ENCODE measurements at places on chromosomes 16 and 17.

- no peak for DNase-seq
These were observed 157.6 kb upstream of the GSE1 start for GRCh38 chr16:85455534-85455933.

- peak; percentile 93 for DNase-seq
These were observed at the start of gene TTLL6 for GRCh38 chr17:48816774-48817590. TTLL6 (minus strand) TSS chr17:48817229; CDS start chr17:48817072, 157 bp downstream.

DNA sequence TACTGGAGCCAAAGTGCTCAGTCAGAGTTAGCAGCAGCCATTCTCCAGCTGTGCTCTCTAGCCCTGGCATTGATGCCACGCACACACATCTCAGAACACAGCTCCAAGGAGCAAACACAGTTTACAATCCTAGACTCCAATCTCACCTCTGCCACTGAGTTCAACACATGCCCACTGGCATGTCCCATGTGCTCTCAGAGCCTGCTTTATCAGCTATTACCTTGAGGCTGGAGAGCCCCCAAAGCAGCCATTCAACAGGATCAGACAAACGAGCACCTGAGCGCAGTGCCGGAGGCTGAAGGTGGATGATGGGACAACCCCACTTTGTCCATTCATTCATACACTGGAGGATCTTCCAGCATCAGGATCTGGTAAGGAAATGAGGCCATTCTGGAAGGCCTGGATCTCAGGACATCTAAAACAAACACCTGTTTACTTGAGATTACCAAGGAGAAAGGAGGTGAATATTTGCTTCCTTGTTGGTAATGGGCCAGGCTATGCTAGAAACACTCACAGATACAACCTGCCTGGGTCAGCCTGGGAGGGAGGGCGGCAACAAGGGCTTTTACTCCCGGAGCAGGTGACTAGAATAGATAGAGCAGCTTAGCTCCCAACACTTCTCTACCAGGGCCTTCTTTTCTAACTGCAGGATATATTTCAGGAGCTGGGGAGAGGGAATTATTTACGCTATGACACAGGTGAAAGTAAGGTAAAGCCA is 25.4 kb downstream of the RANBP10 start:
- DNase-seq: no peak

DNA sequence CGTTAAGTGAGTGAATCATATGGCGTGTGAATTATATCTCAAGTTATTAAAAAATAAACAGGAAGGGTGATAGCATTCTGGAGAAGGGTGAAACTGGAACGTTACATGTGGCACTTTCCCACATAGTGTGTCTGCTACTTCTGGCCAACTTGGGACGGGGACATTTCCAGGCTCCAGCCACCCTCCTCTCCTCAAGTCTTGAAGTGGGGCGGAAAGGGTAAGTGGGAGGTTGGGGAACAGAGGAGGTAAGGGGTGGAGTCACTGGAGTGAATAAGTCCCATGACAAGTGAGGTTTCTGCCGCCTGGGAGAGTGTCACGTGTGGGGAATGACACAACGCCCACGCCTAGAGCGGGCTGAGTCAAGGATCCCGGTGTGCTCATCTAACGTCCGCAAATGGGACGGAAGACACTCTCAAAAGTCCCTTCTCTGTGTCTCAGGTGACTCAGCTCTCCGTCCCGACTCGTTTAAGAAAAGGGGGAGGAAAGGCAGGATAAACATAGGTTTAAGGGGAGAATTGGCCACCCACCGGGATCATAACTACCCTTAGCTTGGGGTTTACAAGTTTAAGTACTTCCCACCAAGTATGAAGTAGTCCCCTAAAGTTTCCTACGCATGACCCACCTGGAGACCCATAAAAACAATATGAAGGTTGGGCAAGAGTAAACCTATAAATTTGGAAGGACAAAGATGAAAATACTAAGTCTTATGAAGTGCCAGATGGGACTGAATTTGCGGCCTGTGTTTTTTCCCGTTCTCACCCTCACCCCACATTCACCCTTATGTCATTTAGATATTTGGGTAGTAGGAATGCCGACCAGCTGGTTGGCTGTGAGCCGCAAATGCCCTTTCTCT is 1.2 kb upstream of the SPAG9 start:
- peak; percentile 54 for DNase-seq

DNA sequence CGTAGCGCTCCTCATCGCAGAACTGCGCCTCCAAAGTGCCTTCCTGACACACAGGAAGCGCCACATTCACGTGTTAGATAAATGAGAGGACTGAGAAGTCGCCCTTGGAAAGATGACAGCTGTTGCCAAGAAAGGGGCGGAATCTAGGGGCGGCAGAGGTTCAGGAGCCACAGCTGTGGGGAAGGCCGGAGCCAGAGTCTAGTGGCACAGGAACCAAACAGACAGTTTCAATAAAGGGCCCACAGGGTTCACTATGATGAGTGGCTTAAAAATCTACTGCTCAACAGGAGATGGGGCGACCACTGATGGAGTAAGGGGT is 4.7 kb downstream of the FLCN start:
- DNase-seq: no peak

GRCh38 chr16:24769806-24770205 is 40.4 kb downstream of the TNRC6A start:
- no peak for DNase-seq

DNA sequence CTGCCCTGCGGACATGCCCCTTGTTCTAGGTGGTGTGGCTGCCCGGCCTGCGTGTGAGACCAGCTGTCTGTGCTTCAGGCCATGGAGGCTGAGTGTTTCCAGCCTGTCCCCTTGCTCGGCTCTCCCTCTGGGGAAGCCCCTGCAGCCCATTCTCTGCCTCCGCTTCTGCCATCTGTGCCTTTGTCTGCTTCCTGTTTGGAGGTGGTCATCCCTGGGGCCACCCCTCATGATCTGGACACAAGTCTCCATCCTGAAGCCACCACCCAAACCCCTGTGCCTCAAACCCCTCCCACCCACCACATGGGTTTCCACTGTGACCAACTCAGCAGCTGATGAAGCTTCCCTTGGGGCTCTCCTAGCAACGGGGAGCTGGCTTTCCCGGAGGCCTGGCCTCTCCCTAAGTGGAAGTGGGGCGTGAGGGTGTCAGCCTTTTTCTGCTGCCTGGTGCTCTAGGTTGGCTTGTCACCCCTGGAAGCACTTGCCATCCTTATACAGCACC is 184.9 kb downstream of the SEC14L1 start:
- no peak for DNase-seq

GRCh38 chr16:15672514-15673167 is 22.6 kb downstream of the NDE1 start:
- DNase-seq: peak; percentile 72

DNA sequence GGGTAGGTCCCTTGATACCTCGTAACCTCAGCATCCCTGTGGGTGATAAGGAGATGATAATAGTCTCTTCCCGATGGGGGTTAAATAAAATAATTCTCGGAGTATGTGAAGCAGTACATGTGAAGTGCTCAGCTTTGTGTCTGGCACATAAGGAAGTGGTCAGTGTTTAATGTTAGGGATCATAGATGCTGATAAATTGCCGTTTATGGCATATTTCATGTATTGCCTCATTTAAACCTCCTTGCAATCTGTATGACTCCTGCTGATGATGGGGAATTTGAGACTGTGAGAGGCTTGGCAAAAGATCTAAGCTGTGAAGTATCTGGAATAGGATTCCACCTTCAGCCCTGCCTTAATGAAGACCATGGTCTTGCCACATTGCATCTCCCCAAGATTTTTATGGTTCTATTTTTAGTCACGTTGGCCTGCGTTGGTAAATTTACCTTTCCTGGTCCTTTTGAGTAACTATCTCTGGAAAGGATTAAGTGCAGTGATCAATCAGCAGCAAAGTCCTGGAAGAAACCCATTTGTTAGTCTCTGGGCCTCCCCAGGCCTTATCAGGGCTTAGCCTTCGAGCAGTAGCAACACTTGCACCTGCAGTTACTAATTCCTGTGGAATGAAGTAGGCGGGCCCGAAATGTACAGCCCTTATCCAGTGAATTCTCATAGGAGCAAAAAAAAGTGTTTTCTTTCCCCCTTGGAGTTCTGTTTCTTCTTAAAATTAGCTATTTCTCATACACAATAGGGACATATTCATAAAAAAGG is 144.9 kb downstream of the WWOX start:
- DNase-seq: no peak

DNA sequence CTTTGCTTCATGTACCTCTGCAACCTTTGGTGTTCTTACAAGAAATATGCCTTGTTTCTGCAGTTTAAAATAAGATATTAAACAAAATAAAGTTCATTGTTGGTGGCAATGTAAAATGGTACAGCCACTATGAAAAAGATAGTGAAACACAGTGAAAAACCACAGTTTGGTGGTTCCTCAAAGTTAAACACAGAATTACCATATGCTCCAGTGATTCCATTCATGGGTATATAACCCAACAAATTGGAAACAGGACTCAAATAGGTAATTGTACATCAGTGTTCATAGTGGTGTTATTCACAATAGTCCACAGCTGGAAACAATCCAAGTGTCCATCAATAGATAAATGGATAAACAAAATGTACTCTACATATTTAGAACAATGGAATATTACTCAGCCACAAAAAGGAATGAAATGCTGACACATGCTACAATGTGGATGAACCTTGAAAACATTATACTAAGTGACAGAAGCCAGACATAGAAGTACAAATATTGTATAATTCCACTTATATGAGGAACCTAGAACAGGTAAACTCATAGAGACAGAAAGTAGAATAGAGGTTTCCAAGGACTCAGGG is 49.2 kb downstream of the CUEDC1 start:
- no peak for DNase-seq

DNA sequence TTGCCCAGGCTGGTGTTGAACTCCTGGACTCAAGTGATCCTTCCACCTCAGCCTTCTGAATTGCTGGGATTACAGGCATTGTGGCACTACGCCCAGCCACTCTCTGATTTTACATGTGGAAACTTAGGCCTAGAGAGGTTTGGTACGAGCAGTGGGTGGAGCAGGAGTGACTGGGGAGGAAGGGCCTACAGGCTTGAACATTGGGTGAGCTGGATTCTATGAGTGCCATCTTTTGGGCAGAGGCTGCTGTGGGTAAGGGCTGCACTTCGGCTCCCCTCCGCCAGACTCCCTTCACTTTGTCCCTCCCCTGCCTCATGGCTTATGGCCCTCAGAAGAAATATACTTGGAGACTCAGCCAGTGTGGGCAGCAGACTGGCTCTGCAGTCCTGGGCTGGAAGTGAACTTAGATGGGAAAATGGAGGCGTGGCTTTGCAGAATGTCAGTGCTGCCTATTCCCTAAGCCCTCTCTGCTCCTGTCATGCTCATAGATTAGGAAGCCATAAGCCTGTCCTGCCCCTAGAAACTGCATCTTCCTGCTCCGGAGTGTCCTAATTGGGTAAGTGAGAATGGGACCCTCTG is 9.5 kb upstream of the MRC2 start:
- no peak for DNase-seq

GRCh38 chr16:59341368-59341767 is 607.3 kb upstream of the GOT2 start:
- DNase-seq: no peak

- DNase-seq: no peak
These were observed 540 bp downstream of the MFSD11 start for GRCh38 chr17:76738468-76738850.

- DNase-seq: no peak
These were observed 1.5 kb upstream of the NPTX1 start for GRCh38 chr17:80477647-80478478.

Measured in SHP77 treated with DMSO at 0.1 percent for 48 hours (cell line).